ENCODE measurements at places on chromosomes 16 and 17.

- no peak for DNase-seq
These were observed 47.3 kb downstream of the TBC1D16 start for GRCh38 chr17:79988185-79988971.

- DNase-seq = no peak
These were observed 3.6 kb downstream of the USP7 start for GRCh38 chr16:8959921-8960787.

DNA sequence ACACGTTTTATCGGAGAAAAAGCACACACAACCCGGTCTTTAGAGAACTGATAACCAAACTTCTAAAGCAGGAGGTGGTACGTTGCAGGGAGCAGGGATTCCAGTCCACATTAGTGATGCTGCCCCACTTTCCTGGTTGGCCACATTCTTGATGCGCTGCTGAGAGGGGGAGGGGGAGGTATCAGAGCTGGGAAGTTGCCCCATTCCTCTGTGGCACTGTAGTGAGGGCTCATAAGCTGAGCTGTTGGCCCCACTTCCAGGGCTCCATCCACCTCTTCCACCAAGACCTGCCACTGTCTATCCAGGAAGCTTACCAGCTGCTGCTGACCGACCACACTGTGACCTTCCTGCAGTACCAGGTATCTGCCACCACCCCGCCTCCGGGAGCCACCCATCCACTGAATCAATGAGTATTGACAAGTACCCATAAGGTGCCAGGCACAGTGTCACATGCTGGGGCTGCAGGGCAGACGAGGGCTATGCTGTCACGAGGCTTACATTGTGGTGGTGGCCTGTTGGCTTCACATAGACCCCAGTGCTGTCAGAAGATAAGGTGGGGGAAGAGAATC, 1.1 kb downstream of the TSEN54 start:
- DNase-seq = no peak

DNA sequence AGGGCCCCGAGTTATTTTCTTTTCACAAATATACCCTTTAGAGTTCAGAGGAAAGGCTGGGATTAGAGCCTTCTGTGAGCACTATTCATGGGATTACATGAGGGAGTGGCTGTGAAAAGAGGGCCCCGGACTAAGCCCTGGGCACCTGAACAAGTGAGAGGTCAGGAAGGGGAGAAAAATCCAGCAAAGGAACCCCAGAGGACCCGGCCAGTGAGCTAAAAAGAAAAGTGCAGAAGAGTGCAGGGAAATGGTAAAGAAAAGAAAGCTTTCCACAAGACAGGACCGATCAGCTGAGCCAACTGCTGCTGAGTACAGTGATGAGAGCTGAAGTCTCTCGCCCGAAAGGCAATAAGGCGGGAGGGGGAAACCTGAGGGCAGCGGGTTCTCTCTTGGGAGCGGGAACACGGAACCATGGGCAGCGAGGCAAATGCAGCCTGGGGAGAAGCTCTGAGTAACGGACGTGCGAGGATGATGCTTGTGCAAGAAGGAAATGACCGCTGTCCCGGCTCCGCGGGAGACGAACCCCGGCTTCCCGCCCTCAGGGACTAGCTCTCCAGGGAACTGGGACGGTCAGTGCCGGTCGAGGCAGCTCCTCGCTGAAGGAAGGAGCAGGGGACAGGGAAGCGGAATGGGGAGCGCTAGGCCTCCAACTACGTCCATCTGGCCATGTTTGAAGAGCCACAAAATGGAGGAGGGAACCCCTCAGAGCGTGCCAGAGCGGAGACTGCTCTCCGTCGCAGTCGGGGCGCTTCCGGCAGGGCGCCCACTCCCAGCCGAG, 665 bp upstream of the ALDH3A2 start:
- peak; percentile 45 for DNase-seq

DNA sequence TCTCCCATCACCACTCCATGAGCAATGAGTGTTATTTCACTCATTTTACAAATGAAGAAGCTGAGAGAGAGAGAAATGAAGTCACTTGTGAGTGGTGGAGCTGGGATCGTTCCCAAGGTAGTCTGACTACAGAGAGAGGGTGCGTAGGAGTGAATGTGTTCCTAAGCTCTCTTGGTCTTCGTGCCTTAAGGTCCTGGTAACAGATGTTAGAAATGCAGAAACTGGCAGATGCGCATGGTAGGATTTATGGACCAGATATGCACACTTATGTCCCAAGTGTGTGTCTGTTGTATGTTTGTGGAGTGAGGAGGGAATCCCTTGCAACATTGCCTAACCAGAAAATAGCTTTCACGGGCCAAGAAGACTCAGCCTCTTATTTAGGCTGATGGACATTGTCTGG, 93.2 kb upstream of the ZNF469 start:
- DNase-seq = no peak

Data from renal pelvis (tissue), 12 donors.